SK-N-DZ (cell line): ENCODE measurements at places on chromosomes 4 and X.

DNA sequence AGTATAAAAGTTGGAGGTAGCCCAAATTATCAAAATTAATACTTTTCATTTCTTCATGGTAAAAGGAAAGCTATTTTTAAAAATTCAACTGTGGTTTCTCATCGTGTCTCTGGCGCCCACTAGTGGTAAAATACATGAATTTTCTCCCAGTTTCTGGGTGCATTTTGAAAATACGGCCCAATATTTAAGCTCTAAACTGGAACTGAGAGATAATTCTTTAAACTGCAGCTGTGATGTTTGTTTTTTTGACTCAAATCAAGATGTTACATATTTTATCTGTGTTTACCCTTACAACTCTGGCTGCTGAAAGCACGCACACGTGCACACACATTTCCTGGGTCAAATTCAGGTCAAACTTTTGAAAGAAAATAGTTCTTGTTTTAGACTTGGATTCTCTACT, 123.9 kb upstream of the ACSL4 start:
- DNase-seq: no peak

DNA sequence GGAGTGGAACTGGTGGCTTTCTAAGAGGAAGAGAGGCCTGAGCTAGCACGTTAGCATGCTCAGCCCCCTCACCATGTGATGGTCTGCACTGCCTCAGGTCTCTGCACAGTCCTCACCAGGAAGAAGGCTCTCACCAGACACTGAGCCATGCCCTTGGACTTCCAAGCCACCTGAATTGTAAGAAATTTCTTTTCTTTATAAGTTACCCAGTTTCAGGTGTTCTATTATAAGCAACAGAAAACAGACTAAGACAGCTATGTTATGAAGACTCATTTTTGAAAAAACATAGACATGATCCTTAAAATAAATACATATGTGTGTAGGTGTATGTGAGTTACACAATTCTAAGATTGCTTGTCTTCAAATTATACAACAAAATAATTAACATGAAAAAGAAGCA, 74.7 kb downstream of the CEP44 start:
- no peak for DNase-seq

DNA sequence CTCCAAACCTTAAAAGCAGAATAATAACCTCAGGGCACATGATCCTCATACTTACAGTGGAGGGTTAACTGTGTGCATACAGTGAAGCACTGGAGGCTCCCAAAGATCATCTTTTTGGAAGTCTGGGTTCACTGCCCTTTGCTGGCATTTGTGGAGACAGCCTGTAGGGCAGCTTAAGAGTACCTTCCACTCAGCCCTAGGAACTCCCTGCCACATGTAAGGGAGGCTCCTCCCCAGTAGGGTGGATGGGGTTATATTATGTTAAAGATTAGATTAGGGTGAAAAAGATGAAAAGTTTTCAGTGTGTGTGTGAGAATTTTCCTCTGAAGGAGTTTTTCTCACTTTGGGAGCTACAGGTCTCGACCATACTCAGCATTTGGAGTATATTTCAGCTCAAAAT, 388.4 kb downstream of the RAB28 start:
- DNase-seq: no peak

DNA sequence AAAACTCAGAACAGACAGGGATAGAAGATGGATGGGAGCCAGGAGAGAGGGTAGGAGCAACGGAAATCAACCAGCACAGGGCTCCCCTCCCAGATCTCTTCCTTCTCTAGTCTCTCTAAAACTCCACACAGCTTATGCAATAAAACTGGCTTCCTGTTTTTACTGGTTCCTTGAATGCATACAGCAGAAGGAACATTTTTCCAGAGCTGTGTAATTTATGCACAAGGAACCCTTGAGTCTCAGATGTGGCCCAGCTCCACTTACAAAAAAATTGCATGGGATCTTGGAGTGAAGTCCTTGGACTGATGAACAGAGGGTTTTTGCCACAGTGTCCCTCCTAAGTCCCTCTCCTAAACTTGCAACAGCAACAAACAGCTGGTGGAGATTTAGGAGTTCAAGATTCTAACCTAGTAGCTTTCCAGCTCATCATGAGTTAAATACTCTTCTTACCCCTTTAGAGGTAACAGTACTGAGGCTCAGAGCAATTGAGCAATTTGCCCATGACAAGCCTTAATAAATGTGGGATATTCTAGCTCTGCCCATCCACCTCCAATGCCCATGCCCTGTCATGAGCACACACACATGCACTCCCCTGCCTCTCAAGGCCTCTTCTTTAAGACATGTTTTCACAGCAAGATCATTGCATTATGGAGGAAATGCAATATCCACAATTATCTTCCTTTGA, 18.4 kb upstream of the CC2D2A start:
- DNase-seq: no peak

- no peak for DNase-seq
Observed at GRCh38 chr4:1244081-1244977, 4.6 kb downstream of the CTBP1 start.

GRCh38 chr4:6042293-6043063, 24.2 kb upstream of the C4orf50 start:
- DNase-seq: no peak

DNA sequence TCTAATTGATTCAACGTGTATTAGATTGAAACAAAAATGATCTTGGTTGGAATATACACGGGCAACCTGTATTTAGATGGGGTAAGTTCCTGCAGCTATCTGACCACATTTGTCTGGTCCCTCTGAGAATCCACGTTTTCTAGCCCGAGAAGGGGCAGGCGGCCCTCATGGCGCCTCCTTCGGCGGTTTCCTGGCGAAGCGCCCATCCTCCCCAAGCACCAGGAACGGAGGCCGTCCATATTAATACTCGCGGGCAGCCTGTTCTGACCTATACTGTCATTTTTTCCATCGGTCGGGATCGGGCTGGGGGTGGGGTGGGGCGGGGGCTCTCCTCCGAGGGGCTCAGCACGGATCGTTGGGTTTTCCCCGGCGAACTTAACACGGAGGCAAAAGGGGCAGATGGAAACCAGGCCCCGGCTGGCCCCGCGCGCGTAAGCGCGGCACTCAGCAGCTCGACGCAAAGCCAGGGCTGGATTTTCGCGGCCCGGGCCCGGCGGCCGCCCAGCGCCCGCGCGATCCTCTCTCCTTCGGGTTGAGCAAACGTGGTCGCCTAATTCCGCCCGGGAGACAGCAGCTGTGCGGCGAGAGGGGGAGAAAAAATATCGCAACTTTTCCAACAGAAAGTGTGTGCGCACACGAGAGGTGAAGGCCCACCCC, 77.2 kb upstream of the BCOR start:
- DNase-seq: peak; percentile 75

- DNase-seq: no peak
Observed at GRCh38 chrX:16112428-16112827, 10.9 kb upstream of the GRPR start.

- no peak for DNase-seq
Observed at GRCh38 chr4:118927974-118928373, 39.3 kb downstream of the SYNPO2 start.

DNA sequence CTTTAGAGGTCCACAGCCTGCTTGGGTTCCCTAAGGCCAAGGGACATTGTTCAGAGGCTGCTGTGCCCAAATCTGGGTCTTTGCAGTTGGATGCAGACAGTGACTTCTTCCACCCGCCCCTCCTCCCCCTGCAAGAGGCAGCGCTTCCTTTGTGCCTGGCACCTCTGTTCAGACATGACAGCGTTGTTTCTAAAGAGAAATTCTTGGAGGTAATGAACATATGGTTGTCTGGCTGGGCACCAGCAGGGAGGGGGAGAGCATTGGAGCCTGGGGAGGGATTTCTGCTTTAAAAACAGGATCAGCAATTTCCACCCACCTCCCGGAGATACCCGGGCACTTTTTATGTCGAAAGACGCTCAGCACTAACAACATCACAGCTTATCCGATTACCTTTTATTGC, 51.5 kb downstream of the PSAPL1 start:
- DNase-seq: no peak

- DNase-seq: no peak
Observed at GRCh38 chrX:10217198-10217597, 60.4 kb downstream of the CLCN4 start.

- DNase-seq: peak; percentile 70
Observed at GRCh38 chrX:72477781-72478181, 94.9 kb downstream of the HDAC8 start.

- DNase-seq: no peak
Observed at GRCh38 chrX:13717700-13718472, 16.5 kb downstream of the TRAPPC2 start.
